Psoas muscle (tissue), 8 donors: ENCODE measurements at places on chromosomes 6 and 20. TPM values are rescaled to one million over a fixed set of nuclear protein-coding genes. Genes with fewer than 3 reads are reported as not detected.

DNA sequence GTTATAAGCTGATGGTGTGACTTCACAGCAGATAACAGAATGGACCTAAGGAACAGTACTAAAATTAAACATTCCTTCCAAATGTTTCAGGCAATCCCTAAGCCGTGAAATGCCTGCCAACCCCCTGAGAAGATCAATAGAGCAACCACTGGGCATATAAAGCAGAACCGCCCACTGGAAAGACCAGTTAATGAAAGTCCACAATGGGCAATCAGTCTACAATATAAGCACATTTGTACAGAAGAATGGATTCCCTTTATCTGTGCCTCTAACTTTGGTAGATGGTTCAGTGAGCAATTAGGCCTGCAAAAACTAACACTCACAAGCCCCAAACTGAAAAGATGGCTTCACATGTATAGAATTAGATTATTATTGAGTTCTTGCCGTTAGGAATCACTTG, 286.6 kb downstream of the UBE3D start:
- no peak for DNase-seq

GRCh38 chr6:44074813-44075646, 52.2 kb downstream of the MRPL14 start:
- no peak for DNase-seq

GRCh38 chr6:161143663-161144430, 130.0 kb downstream of the AGPAT4 start:
- no peak for DNase-seq

The GABRR1 gene
- not detected for total RNA-seq

- DNase-seq: no peak
Observed at GRCh38 chr20:39674842-39675241, 712.7 kb downstream of the DHX35 start.

- no peak for DNase-seq
Observed at GRCh38 chr20:51335329-51335841, 207.1 kb downstream of the NFATC2 start.
